Activated CD8-positive, alpha-beta memory T cell treated with anti-CD3 and anti-CD28 coated beads for 1 hour (primary cell): ENCODE measurements at places on chromosomes 11 and 22.

- no peak for DNase-seq
These were observed 1.8 kb downstream of the DCPS start for GRCh38 chr11:126305699-126306098.

GRCh38 chr11:36380296-36381014, 84.4 kb downstream of the PRR5L start:
- no peak for DNase-seq

DNA sequence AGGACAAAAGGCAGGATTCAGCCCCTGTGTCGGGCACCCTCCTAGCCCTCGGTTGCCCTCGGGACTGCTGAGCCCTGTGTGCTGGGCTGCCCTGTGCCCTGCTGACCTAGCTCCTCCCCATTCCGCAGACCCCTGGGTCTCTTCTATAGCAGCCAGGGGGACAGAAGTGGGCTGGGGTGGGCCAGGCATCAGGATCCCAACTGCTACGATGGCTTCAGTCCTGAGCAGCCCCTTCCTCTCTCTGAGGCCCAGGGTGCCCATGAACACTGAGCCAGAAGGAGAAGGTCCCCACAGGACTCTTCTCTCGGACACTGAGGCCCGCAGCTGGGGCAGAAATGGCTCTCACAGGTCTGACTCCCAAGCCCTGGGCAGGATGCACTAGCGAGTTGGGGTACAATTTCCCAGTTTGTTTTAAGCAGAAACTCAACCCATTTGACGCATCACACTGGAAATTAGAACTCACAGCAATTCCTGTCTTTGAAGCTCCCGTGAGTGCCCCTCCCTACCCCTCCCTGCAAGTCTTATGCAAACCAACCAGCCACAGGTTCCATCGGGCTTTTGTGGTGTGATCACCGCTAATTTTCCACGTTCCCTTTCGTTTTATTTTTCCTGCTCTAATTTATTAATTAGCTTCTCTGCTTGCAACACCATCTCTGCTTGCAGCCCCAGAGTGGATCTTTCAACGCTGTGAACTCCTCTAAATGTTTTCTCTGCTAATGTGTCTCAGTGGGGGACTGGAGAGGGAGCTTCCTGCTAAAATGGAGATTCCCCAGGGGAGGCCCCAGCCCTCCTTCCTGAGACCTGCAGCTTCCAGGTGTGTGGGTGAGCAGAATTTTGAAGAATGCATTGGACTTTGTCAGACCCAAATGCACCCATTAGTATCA, 56.7 kb downstream of the PHF21B start:
- no peak for DNase-seq

DNA sequence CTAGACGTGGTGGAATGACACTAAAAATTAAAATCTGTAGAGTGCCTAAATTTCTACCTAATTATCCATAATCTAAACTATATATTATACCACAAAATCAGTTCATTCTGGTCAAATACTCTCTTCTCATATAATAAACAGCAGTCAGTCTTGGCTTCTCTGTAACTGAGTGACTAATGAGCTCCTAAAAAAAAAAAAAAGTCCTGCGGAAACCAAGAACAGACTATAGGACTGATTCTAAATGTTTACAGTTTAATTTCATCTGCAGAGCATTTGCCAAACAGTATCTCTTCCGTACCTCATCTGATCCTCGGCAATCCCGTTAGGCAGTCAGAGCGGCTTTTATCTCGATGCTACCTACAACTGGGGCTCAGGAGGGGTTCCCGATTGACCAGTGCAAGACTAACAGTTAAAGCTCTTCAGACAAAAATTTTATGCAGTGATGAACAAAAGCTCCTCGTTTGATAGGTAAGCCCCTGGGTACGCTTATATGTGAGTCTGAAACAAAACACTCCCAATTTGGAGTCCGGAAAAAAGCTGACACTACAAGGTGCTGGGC, 686 bp downstream of the KIF18A start:
- DNase-seq, result no peak

- DNase-seq, result no peak
These were observed 46.4 kb downstream of the RCN1 start for GRCh38 chr11:32137263-32137662.

DNA sequence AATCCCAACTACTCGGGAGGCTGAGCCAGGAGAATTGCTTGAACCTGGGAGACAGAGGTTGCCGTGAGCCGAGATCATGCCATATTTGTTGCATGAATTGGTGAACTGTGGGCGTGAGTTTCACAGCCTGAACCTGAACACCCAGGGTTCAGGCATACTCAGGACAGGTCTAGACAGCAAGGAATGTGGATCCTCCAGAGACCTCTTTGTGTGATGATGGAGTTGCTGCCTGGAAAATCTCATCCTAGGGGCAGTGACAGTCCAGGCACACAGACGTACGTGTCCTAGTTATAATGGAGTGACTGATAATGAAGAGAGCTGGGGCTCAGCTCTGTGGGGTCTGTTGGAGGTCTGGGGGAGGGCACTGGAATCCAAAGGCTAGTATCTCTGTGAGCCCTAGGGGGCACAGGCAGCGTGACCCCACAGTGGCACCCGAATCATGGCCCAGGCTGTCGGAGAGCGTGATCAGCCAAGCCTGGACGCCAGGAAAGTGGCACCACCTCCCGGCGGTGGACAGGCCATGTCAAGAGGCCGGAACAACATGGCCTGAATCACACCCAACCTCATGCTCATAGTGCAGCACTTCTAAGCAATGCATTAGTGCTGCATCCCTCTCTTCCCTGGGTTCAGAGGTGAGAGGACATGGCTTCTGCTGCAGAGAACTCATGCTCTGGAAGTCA, 31.7 kb downstream of the RIBC2 start:
- no peak for DNase-seq
